ENCODE measurements at places on chromosomes 16 and 17.

DNA sequence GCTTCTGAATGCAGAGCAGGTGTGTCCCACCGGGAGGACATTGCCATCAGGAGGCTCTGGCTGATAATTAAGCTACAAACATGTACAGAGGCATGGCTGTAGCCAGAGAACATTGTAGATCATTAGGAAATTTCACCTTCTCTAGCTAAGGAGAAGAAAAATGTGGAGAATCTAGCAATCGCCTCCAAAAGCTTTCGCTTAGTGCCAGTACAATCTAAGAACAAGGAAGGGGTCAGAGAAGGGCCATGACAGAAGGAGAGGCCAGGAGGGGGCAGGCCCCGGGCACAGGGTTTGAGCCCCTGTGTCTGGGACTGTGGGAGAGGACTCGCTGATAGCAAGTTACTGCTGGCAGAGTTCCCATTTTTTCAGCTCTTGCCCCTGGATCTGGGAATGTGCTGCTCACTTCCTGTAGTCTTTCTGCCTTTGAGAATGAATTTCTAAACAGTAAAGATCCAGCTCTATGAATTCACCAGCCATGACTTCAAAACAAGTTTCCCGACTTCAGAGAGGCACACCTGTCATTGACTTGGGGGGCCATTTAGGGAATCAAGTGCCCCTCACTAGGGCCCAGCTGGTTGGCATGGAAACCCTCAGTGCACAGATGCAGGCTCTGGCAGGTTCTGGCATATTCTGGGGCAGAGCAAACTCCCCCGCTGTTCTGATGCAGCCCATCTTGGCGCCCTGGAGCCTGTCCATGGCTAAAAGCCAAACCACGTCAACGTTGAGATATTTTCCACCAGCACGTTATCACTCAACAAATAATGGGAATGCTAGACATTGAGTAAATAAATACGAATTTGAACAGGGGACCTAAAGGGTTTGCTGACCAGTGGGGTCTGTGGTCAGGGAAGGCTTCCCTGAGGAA, 59.5 kb upstream of the CACNG4 start:
- no peak for DNase-seq

GRCh38 chr17:81018044-81018802, 16.7 kb upstream of the BAIAP2 start:
- DNase-seq, result no peak

- no peak for DNase-seq
Measured at GRCh38 chr17:7508846-7509245, 24.7 kb downstream of the POLR2A start.

DNA sequence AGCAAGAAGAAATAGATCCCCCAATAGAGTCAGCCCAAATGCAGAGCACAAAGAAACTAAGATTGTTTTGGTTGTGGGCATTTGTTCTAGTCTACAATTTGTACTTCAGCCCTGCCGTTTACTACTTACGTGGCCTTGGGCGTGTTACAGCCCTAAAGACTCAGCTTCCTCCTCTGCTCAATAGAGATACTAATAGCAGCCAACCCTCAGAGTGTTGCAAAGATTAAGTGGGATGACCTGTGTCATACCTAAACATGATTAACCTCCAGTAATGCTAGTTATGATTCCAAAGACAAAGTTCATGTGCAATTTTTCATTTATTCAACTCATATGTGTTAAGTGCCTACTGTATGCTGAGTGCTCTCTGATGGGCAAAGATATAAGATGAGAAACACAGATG, 43.1 kb downstream of the MAF start:
- no peak for DNase-seq

GRCh38 chr16:69340095-69340644, 598 bp downstream of the NIP7 start:
- DNase-seq, result no peak

GRCh38 chr16:17108596-17108995, 362.2 kb downstream of the XYLT1 start:
- DNase-seq, result no peak

- DNase-seq, result no peak
Measured at GRCh38 chr16:84184775-84185174, 2.1 kb downstream of the TAF1C start.

- no peak for DNase-seq
Measured at GRCh38 chr16:72073560-72074230, 10.7 kb downstream of the HPR start.

GRCh38 chr16:49594685-49595498, 221.3 kb downstream of the C16orf78 start:
- no peak for DNase-seq

GRCh38 chr17:37389160-37389559, 13.4 kb downstream of the C17orf78 start:
- DNase-seq, result no peak

DNA sequence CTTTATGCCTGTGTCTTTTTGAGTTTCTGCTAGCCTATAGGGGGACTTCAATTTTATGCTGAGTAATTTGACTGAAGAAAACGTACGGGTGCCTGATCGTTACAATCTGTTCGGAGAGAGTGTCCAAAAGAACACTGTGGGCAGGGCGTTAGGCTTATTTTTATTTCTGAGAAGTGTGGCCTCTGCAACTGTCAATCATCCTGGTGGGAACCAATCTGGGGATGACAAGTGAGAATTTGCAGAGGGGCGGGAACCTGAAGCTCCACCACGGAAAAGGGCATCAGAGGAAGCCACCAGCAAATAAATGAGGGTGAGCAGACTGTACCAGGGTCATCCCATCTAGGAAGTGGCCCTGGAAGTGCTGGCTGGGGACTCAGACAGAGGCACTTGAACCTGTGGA, 12.0 kb upstream of the CDYL2 start:
- no peak for DNase-seq

DNA sequence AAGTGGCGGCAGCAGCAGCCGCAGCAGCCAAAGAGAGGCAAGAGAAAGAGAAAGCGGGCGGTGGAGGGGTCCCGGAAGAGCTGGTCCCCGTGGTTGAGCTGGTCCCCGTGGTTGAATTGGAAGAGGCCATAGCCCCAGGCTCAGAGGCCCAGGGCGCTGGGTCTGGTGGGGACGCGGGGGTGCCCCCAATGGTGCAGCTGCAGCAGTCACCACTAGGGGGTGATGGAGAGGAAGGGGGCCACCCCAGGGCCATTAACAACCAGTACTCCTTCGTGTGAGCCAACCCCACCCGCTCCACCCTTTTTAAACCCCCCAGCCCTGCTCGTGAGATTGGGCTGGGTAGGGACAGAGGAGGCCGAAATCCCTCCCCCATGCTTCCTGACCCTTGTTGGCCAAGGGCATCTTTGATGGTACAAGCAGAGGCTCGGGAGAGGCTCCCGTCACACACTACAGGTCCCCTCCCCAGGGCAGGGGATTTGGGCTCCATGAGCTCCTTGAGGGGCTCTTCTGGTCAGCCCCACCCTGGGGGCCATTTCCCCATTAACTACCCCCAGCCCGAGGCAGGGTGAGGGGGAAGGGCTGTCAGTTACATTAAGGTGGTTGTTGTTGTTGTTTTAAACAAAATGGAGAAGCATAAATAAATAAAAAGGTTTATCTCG, 4.6 kb upstream of the ATP2A1 start:
- DNase-seq, result no peak

DNA sequence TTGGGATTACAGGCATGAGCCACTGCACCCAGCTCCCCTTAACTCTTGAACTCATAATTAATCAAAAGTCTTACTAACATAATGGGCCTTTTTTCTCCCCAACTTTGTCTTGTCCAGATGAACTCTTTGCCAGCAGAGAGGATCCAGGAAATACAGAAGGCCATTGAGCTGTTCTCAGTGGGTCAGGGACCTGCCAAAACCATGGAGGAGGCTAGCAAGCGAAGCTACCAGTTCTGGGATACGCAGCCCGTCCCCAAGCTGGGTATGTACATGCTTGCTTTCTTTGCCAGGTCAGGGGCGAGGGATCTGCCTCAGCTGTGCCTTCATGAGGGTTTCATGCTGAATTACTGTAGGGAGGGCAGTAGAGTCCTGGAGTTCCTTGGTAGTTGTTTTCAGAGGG, 25.3 kb downstream of the NMT1 start:
- DNase-seq, result no peak

- no peak for DNase-seq
Measured at GRCh38 chr16:58847902-58848661, 114.0 kb upstream of the GOT2 start.

GRCh38 chr16:75064403-75065148, 52.0 kb downstream of the LDHD start:
- no peak for DNase-seq

- DNase-seq, result no peak
Measured at GRCh38 chr17:60602385-60602742, 2.4 kb downstream of the PPM1D start.

DNA sequence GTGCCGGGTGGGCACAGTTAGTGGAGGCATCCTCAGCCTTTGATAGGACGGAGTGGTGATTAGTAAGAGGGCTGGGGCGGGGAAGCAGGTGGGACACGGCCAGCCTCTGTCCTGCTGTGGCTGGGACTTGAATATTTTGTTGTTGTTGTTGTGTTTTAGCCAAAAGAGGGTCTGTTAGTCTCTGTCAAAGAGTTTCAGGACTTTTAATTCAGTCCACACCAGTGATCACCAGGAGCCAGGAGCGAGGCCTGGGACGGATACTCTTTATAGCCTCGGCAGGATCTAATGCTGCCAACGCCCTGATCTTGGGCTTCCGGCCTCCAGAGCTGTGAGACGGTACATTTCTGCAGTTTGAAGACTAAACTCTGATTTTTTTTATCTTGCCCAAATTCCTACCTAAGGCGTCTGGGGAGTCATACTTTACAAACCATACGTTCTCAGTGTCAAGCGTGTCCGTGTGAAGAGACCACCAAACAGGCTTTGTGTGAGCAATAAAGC, 2.9 kb upstream of the RNF213 start:
- no peak for DNase-seq

- no peak for DNase-seq
Measured at GRCh38 chr17:31509095-31509804, 117.8 kb downstream of the RAB11FIP4 start.

- no peak for DNase-seq
Measured at GRCh38 chr16:59759296-59759695, 1025.2 kb upstream of the GOT2 start.

DNA sequence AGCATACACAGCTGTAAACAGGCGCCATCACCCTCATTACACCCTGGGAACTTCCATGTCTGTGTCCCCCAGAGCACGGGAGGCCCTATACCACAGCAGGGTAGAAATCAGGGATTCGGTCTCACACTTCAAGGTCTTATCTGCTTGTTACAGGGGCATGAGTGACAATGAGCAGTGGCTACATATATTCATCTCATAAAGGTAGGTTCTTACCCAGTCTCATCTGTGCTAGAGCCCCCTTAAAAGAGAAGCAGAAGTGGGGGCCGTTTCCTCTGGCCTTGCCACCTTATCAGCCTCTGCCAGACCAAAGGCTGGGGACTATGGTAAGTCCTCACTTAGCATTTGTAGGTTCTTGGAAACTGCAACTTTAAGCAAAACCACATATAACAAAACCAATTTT, 46.5 kb downstream of the IRX5 start:
- no peak for DNase-seq

DNA sequence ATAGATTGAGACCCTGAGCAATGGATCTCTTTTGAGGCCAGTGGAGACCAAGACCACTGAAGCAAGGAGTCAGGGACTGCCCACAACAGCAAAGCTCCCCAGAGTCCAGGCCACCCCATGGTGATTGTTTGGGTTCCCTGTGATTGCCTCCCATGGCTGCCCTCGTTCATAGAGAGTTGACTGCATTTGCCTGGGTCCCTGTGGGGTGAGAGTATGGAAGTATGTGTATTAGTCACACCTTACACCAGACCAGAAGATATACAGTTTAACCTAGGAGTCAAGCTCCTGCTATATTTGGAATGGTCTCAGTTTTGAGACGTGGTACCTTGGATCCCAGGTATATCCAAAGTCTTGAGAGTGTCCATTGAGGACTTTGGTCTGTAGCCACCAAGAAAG, 20.2 kb downstream of the HLF start:
- no peak for DNase-seq

- DNase-seq, result no peak
Measured at GRCh38 chr17:14361945-14362508, 61.1 kb downstream of the HS3ST3B1 start.

GRCh38 chr16:59758848-59759247, 1024.7 kb upstream of the GOT2 start:
- DNase-seq, result no peak

DNA sequence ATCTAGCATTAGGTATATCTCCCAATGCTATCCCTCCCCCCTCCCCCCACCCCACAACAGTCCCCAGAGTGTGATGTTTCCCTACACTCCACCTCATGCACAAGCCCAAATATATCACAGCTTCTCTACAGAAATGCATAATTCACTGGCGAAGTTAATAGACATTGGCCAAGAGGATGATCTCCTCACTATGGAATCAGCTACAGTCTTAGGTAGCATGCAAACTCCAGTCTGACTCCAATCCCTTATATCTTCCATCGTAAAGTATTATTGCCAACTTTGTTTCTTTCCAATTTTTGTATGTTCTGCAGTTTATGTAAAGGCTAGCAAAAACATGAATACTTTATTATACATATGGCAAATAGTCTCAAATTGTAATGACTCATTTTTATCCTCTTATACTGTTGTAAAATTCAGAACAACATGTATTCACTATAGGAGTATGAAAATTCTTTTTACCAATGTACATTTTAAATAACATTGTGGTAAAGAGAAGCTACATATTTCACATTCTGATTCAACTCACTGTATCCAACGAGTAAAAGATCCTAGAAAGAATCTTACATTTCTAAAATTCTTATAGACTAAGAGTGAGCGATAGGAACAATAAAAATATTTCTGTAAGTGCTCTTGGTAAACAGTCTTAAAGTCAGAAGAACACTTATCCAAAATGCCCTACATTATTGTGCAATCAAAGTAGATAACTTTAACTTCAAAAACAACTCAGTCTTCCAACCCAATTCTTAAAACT, 871 bp downstream of the ABCA8 start:
- DNase-seq, result no peak

DNA sequence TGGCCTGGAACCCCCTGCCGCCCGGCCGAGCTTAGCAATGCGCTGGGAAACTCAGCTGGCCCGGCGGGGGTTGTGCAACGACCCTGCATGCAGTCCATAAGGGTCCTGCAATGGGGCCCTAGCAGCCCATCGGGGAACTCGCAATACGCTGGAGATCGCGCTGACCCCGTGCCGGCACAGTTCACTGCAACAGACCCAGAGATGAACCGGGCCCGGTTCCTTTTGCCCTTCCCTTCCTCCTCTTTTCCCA, 375 bp downstream of the SLC25A11 start:
- no peak for DNase-seq

DNA sequence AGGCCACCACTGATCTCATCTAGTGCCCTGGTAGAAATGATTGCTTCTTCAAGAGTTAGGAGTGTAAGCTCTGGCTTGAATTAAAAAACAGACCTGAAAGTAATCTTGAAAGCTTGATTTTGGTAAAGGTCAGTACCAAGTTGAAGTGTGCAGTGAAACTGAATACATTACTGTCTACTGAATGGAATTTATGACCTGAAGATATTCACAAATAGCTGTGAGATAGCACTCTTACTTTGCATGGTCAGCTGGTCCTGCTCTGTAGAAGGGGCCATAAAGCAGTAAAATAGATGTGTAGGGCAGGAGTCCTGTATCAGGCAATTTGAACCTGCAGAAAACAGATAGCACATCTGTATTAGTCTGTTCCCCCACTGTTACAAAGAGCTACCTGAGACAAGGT, 78.6 kb downstream of the MYH13 start:
- DNase-seq, result no peak

GRCh38 chr16:83624429-83625120, 183.2 kb upstream of the HSBP1 start:
- DNase-seq, result no peak

All from NCI-H1930 (cell line).